ENCODE measurements at places on chromosomes 1 and 21. TPM values are rescaled to one million over a fixed set of nuclear protein-coding genes. Genes with fewer than 3 reads are reported as not detected.

The TIE1 gene
- total RNA-seq = 67.9 TPM

The MASP2 gene
- total RNA-seq = not detected

The CLCA4 gene
- not detected for total RNA-seq

The NBPF6 gene
- not detected for total RNA-seq

The LIPI gene
- total RNA-seq = not detected

The RIPPLY3 gene
- total RNA-seq = not detected

The DEGS1 gene
- total RNA-seq = 110 TPM

The SEC22B gene
- 49.0 TPM for total RNA-seq

The ANXA9 gene
- 1.3 TPM for total RNA-seq

The MX2 gene
- 0.87 TPM for total RNA-seq

The LRRC8C gene
- 9.2 TPM for total RNA-seq

The LRRC53 gene
- total RNA-seq = not detected

The TTC34 gene
- 0.12 TPM for total RNA-seq

The DNALI1 gene
- total RNA-seq = 2.7 TPM

The UQCRH gene
- total RNA-seq = 626 TPM

The CD52 gene
- total RNA-seq = not detected

The KIF26B gene
- total RNA-seq = 24.1 TPM

The LCE2B gene
- not detected for total RNA-seq

The CLCNKA gene
- total RNA-seq = not detected

The FCRLB gene
- 16.6 TPM for total RNA-seq

The KPRP gene
- not detected for total RNA-seq

The COL9A2 gene
- 1.00 TPM for total RNA-seq

The RIT1 gene
- total RNA-seq = 40.2 TPM

The SELL gene
- total RNA-seq = 0.12 TPM

The BRINP2 gene
- 0.12 TPM for total RNA-seq

The KCNJ9 gene
- not detected for total RNA-seq

The HLX gene
- 17.9 TPM for total RNA-seq

The ANKRD34A gene
- total RNA-seq = 0.33 TPM

Measured in uterine smooth muscle cell (primary cell).